ENCODE measurements at places on chromosomes 4 and X.

DNA sequence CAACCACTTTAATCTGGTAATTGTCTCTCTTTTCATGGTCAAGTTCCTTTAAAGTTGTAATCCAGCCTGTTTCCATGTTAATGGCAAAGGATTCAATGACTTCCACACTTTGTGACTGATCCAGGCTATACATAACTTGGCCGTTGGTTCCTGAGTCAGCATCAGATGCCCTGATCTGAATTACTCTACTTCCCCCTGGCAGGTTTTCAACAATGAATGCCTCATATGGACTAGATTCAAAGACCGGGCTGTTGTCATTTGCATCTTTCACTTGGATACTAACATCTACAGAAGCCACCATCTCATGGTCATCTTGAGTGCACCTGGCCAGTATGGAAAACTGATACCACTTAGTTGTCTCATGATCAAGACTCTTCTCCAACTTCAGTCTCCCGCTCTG lies 62.6 kb upstream of the MTNR1A start:
- no peak for DNase-seq

GRCh38 chrX:136797787-136798186 lies 17.1 kb upstream of the ARHGEF6 start:
- no peak for DNase-seq

DNA sequence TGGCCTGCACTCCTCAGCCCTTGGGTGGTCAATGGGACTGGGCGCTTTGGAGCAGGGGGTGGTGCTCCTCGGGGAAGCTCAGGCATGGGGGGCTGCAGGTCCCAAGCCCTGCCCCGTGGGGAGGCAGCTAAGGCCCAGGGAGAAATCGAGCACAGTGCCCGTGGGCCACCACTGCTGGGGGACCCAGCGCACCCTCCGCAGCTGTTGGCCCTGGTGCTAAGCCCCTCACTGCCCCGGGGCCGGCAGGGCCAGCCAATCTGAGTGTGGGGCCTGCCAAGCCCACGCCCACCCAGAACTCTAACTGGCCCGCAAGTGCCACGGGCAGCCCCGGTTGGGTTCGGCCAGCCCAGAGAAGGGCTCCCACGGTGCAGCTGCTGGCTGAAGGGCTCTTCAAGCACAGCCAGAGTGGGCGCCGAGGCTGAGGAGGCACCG lies 30.9 kb upstream of the IL15 start:
- no peak for DNase-seq

DNA sequence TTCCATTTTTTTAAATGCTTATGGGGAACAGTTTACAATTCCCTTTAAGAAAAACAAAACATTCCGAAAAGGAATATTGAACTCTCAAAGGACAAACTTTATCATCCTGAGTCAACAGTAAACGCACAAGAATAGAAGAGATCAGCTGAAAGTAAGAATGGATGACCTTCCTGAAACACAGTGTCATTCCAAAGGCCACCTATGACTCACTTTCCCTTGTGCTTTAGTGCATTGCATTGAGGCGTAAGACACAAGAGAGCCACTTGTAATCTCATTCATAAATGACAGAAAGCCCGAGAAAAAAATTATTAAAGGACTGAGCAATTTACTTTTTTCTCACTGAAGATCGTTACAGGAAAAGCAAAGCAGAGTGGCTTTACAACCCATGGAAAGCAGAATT lies 1062.4 kb upstream of the DIAPH2 start:
- DNase-seq, result no peak

DNA sequence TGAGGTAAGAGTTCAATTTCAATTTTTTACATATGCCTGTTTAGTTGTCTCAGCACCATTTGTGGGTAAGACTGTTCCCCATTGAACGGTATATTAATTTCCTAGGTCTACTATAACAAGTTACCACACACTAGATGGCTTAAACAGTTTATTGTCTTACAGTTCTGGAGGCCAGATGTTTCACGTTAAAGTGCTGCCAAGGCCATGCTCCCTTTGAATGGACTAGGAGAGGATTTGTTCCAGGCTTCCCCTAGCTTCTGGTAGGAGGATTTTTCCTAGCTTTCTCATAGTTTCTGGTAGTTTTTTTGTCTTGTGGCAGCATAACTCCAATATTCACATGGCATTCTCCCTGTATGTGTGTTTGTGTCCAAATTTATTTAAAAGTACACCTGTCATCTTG lies 149.3 kb upstream of the CYSLTR1 start:
- no peak for DNase-seq

DNA sequence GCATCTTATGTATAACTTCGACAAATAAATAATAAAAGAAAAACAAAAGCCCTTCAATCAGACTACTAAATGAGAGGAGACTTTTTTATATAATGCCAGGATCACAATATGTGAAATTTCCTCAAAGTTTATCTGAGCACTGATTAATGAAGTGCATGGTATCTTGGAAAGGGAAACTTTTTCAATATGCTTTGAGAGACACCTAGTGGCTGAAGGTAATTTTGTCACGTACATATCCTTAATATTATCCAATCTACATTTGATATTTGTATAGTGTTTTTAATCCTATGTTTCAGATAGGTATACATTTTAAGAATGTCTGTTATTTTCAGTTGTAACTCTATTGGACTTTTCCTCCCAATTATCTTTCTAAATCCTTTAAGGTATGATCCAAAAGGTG lies 146.8 kb downstream of the KLHL4 start:
- DNase-seq, result no peak

Measured in neural crest cell (in vitro differentiated cells).